Esophagus muscularis mucosa (tissue), 4 donors: ENCODE measurements at places on chromosomes 16 and 17. TPM values are rescaled to one million over a fixed set of nuclear protein-coding genes. Genes with fewer than 3 reads are reported as not detected.

The TMEM204 gene
- 56.5 TPM for total RNA-seq

- peak; percentile 68 for DNase-seq
Measured at GRCh38 chr16:35732046-35732810, 2272.8 kb downstream of the TP53TG3F start.

- DNase-seq: no peak
Measured at GRCh38 chr17:71118039-71118438, 948.7 kb downstream of the KCNJ2 start.

DNA sequence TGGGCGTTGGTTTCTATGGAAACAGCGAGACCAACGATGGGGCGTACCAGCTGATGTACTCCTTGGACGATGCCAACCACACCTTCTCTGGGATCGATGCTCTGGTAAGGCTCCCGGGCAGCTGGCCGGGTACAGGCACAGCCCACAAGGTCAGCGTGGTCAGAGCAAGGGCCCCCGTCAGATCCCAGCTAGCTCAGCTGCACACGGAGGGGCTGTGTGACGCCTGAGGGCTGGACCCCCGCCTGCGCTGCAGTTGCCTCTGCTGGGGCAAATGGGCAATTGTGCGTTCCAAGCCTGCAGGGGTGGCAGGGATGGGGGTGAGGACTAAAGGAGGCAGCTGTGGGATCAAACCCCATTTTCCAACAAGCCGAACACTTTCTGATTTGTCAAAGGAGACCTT, 17.5 kb downstream of the TTYH2 start:
- no peak for DNase-seq
